ENCODE measurements at places on chromosomes 7 and 10.

- no peak for DNase-seq
These were observed 173.6 kb downstream of the PTPRN2 start for GRCh38 chr7:158414002-158414401.

GRCh38 chr7:26305869-26306665 is 14.4 kb downstream of the SNX10 start:
- DNase-seq, result no peak

DNA sequence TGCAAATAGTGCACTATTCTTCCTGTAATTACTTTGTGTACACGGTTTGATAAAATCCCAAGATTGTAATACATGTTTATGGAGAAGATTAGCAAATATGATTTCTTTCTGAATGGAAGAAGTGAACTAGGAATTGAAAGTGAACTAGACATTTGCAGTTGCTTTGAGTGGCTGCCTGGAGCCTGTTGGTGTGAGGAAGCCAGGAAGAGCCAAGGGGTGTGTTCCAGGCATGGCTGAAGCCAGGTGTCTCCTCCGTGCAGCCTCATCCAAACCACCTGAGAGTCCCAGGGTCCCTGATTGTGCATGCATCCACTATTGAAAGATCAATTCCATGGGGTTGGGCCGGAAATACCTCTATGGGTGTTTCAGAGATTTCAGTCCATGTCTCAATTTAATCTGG is 253.1 kb upstream of the SHH start:
- DNase-seq, result no peak

GRCh38 chr10:133264461-133264860 is 12.2 kb downstream of the ADAM8 start:
- peak; percentile 56 for DNase-seq

GRCh38 chr7:96855139-96855538 is 145.5 kb upstream of the SEM1 start:
- no peak for DNase-seq

- DNase-seq, result no peak
These were observed 1.2 kb upstream of the COL1A2 start for GRCh38 chr7:94393246-94394108.

GRCh38 chr7:66517212-66517909 is 111.3 kb upstream of the KCTD7 start:
- DNase-seq, result no peak

GRCh38 chr10:91389636-91390512 is 20.3 kb upstream of the HECTD2 start:
- no peak for DNase-seq

DNA sequence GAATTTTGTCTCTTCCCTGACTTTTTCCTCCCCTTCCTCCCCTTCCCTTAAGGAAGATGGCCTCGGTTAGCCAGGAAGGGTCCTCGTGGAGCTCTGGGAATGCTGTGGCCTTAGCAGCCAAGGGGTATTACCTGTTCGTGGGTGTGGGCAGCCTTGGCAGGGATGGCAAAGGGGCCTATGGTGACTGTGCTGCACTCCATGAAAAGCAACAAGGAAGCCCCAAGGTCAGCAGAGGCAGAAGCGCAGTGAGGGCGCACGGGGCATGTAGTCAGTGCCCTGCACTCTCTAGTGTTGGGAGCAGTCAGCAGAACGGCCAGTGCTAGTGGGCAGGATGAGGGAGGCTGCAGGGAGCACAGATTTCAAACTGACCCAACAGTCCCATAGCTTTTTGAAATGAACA is 191.8 kb downstream of the ADARB2 start:
- DNase-seq, result no peak

GRCh38 chr7:108030516-108030915 is 27.6 kb upstream of the LAMB1 start:
- no peak for DNase-seq

DNA sequence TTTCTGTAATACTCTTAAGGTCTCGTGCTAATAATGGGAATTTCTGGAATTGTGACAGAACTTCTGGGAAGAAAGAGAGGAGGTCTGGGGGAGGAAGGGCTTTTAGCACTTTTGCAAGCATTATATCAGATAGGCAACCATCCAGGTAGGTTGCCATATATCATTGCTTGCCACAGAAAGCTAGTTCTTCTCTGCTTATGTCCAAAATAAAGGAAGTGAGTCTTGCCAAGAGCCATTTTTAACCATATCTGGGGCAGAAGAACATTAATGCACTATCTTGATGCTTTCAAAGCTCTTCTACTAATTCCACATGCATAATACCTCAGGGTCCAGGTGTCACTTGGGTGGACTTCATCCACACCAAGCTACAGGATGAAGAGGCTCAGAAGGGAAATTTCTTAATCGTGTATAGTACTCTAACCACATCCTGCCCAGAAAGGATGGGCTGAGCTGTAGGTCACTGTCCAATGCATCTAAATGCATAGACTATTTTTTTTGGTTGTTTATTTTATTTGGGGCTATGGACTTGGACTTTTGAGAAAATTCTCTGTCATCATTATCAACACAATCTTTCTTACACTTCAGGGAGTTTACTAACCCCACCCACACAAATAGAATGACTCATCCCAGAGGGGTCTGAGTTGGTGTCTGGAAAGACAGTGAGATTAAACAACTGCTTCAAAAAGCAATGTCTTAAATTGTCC is 68.9 kb upstream of the ADO start:
- DNase-seq, result no peak

GRCh38 chr7:2796358-2797352 is 47.5 kb downstream of the GNA12 start:
- DNase-seq, result no peak

DNA sequence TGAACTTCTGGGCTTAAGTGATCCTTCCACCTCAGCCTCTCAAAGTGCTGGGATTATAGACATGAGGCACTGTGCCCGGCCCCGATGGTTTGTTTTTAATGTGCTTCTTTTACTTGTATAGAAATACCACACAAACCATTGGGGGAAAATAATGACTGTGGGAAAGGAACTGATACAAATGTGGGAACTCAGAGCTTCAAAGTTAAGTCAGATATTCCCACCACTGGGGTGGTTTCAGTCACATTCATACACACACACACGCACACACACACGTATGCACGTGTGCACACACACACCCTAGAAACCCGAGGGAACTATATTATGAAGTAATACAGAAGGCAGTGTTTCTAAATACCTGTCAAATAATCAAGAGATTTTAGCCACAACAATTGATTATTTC is 17.0 kb downstream of the CPA4 start:
- DNase-seq, result no peak

DNA sequence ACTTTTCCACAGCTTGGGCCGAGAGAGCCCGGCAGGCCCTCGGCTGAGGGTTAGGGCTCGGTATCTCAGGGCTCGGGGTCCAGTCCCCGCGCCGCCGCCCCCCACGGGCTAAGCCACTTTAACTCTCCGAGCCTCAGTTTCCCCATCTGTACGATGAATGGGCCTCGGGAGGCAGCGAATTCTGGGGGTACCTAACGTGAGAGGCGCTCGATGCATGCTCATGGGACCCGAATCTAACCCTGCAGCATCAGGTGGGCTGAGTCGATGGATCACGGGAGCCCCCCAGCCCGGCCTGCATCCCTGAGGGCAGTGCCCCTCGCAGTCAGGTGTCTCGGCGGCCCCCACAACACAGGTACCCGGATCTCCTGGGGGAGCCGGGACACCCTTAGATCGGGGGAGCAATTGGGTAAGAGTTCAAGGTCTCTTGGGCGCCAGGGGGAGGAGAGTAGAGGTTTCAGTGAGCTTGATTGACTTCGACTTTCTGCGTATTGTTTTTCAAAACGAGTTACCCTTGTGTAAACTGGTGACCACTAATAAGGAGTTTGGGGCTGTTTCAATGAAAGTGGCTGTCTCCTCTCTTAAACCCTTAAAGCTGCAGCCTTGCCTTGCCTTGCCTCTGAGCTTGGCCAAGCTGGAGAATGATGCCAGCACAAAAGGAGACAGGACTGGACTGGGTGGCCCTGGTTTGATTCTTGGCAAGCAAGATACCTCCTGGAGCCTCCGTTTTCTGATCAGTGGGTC is 631 bp downstream of the POR start:
- peak; percentile 5 for DNase-seq

GRCh38 chr7:94458041-94458440 is 51.6 kb upstream of the CASD1 start:
- DNase-seq, result no peak

GRCh38 chr7:129989466-129989865 is 36.7 kb upstream of the UBE2H start:
- DNase-seq, result no peak

GRCh38 chr7:143050931-143051330 is 1.2 kb upstream of the OR6V1 start:
- no peak for DNase-seq

DNA sequence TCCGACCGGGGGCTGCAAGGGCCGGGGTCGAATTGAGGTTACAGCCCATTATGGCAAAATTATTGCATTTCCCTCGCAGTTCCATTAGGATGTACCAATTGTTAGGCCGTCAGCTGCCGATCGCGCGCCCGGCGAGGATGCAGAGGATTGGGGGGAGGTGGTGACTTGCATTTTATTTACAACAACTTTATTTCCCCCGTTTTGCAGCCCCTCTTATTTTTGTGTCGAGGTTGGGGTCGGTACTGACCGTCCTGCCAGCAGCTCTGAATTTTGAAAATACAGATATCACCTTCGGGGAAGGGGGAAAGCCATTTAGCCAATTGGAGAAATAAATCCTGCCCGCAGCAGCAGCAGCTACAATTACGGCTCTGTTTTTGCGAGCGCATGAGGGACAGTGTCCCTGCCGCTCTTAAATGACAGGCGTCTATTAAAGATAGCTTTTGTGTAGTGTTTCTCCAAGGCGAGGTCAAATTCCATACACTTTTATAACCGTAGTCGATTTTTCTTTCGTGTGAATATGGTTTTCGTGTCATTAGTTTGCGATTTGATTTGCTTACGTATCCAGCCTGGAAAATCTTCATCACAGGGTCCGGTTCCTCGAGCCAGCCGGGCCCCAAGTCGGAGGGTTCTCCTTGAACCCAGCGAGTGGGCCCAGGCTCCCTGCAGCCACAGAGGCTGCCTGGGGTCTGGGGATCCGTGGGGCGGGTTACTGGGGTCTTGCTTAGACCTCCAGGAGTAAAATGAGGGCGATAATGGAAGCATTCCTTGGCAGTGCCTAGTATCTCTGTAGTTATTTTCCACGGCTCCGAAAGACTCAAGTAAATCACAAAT is 684 bp upstream of the HOXA5 start:
- no peak for DNase-seq

- DNase-seq, result no peak
These were observed 27.2 kb downstream of the ATE1 start for GRCh38 chr10:121900443-121901174.

GRCh38 chr10:13892001-13892491 is 305.3 kb downstream of the PRPF18 start:
- no peak for DNase-seq

GRCh38 chr10:90621577-90621976 is 236.3 kb downstream of the HTR7 start:
- no peak for DNase-seq

DNA sequence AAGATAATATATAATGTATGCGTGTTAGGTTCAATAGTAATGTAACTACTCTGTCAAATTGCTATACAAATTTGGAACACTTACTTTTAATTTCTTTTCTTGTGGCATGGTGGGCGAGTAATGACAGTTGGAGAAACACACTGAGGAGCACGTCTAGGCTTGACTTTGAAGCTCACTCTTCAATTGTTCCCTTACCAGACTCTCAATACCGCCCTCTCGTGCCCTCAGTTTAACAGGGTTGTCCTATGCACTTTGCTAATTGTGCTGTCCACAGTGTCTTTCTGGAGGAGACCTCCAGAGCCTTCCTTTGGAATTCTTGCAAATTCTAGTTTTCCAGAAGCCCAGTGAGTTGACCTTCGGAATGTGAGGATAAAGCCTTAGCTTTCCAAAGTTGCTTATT is 107.2 kb upstream of the RELN start:
- DNase-seq, result no peak

GRCh38 chr10:87664276-87664701 is 4.6 kb downstream of the PAPSS2 start:
- no peak for DNase-seq

DNA sequence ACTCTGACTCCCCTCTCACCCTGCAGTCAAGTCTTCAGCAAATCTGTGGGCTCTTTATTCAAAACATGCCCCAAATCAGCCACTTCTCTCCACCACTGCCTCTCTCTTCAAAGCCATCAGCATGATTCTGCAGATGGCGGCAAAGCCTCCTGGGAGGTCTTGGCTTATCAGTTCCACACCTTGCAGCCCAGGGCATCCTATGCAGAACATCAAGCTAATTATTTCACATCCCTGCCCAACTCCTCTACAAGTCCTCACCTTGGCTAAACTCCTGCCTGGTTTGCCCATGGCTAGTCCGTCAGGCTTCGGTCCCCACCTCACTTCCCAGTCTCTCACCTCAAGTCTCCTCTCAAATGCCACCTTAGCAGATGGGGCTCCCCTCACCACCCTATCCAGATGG is 70.2 kb downstream of the PIP4K2A start:
- no peak for DNase-seq

- DNase-seq, result no peak
These were observed 2.7 kb downstream of the SKIDA1 start for GRCh38 chr10:21522631-21523406.

GRCh38 chr10:16843252-16843870 is 26.1 kb upstream of the RSU1 start:
- no peak for DNase-seq

- DNase-seq, result no peak
These were observed 43.7 kb downstream of the DNAJB9 start for GRCh38 chr7:108613147-108613948.

GRCh38 chr7:129784783-129785684 is 167.7 kb downstream of the UBE2H start:
- DNase-seq, result no peak

GRCh38 chr7:106277976-106278375 is 6.8 kb downstream of the NAMPT start:
- DNase-seq, result no peak

GRCh38 chr7:149625947-149626392 is 128.4 kb upstream of the ZNF746 start:
- DNase-seq, result no peak

- DNase-seq, result no peak
These were observed 388 bp downstream of the ECD start for GRCh38 chr10:73167458-73167782.

DNA sequence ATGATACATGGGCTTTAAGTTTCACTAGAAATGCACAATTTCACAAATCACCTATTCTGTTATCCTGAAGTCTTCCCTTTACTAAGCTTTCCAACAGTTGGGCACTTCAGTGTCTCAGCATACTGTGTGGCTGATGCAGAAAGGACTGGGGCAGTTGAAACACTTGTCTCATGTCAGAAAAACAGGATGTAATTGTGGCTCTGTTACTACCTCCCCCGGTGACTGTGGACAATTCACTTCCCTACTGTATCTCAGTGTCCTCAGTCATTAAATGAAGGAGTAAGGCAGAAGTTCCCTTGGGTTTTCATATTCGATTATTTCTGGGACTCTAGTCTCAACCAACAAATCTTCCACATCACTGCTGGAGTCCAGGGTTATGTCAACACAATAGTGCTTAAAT is 17.9 kb downstream of the ANKRD22 start:
- no peak for DNase-seq

DNA sequence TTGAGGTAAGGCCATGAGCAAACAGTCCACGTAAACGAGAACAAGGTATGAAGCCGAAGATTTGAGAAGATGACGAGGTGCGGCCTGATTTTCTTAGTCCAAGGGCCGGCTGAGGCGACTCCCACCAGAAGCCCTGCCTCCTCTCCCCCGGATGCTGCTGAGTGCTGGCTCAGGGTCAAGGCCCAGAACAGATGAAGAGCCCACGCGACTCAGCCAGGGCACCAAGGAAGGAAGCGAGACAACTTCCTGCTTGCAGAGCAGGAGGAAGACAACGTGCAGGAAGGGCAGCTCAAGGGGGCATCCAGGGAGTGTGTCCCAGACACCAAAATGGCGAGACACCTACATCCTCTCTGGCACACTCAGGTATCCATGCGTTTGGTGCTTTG is 99.5 kb downstream of the CYTH3 start:
- no peak for DNase-seq

- DNase-seq, result no peak
These were observed 1228.6 kb upstream of the SORCS1 start for GRCh38 chr10:108393089-108393488.

Measured in activated effector memory CD4-positive, alpha-beta T cell treated with Interleukin-2 at 50 U/mL for 16 hours (primary cell).